ENCODE measurements at places on chromosomes 1 and 21.

DNA sequence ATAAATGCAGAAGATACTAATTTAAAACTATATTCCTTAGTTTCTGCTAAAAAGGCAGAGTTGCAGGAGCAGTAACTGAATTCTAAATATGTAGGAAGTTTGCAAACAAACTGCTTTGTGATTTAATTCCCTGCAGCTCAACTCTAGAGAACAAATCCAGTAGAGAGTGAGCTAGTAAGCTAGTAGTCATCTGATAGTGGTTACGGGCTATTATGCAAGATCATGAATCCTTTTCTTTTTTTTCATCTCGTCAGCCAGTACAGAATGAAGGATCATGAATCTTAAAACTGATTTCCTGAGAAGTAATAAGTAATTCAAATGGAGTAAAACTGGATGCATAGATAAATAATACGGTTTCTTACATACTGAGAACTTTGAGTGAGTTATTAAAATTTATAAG is 3.3 kb downstream of the DPH5 start:
- no peak for DNase-seq

DNA sequence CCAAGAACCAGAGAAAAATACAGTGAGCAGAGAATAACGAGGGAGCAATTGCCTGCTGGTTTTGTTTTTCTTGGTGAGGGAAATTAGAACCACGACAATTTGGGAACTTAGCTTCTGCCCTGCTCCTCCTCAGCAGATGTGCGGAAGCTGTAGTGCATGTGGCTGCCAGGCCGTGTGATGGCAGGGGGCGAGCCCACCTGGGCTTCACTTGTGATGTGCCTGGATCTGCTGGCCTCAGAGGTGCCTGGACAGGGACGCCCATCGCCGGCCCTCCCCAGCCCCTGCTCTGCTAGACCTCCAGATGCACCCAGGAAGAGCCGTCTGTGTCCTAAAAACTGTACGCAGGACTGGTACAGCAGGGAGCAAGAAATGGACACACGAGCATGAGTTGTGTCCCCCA is 28.5 kb upstream of the C1orf174 start:
- DNase-seq = no peak

- no peak for DNase-seq
Measured at GRCh38 chr1:235646463-235646862, 3.1 kb downstream of the GNG4 start.

- DNase-seq = no peak
Measured at GRCh38 chr1:55612988-55613387, 397.8 kb upstream of the USP24 start.

DNA sequence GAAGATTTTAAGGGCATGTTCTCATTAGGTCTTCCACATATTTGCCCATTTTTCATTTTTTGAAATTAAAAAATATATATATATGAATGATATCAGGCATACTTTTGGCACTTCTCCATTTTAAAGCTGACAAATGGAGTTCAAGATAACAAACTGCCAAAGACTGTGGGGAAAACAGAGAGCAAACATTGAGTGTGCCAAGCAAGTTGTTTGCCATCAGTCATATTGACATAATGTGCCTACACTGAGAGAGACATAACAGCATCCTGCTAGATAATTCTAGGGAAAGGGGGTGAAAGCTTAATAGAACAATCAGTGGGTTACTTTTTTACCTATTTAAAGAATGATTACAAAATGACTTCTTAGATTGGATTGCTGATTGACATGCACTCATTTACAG is 529.4 kb upstream of the CXADR start:
- no peak for DNase-seq

DNA sequence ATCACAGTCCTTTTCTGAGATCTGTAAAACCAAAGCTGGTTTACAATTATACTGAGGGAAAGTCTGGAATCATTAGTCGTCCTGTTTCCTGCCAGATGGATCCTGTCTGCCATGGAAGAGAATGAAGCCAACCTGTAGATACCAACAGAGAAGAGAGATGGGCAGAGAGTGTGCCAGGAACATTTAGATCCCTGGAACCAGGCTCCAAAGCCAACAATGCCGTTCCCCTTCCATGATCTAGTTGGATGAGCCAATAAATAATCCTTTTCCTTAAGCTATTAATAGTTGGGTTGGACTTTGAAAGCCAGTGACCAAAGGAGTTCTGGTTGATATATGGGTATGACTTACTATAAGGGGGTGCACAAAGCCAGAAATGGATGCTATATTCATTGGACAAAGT is 15.0 kb downstream of the CAPN8 start:
- DNase-seq = no peak

- DNase-seq = no peak
Measured at GRCh38 chr1:23224739-23225648, 7.7 kb upstream of the HTR1D start.

- no peak for DNase-seq
Measured at GRCh38 chr1:235500971-235501540, 3.2 kb downstream of the B3GALNT2 start.

- no peak for DNase-seq
Measured at GRCh38 chr1:109253803-109254620, 4.7 kb downstream of the CELSR2 start.

DNA sequence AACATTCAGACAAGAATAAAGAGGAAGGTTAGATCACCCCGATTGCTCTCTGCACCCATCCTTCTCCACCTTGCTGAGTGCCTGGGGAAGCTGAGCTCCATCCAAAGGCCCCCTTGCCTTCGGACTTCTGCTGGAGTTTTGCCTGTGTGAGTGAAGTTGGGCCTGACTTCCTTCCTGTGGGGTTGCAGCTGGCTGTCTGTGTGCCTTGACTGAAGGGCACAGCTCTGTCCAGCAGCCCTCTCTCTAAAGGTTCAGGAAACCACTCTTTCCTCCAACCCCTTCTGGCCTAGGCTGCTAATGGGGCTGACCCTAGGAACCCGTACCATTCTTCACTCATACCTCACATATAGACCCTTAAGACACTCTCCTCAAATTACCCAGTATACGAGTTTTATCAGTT is 173.4 kb upstream of the HMCN1 start:
- DNase-seq = no peak

DNA sequence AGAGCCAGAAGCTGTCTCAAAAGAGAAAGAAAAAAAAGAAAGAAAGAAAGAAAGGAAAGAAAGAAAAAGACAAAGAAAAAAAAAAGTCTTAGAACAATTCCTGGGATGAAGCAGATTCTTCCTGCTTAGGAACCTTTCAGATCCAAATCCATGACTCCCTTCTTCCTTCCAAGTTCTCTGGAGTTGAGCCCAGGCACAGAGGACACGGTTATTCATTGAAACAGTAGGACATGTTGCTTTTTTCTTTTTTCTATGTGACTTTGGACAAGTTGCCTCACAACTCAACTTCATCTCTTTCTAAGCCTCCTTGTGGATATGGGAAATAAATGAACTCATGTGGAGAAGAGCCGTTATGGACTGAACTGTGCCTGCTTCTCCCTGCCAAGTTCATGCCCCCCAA is 14.7 kb upstream of the TNFRSF8 start:
- DNase-seq = no peak

- DNase-seq = no peak
Measured at GRCh38 chr1:19735440-19736127, 64.1 kb downstream of the TMCO4 start.

- no peak for DNase-seq
Measured at GRCh38 chr1:201714542-201715329, 114.2 kb upstream of the IPO9 start.

DNA sequence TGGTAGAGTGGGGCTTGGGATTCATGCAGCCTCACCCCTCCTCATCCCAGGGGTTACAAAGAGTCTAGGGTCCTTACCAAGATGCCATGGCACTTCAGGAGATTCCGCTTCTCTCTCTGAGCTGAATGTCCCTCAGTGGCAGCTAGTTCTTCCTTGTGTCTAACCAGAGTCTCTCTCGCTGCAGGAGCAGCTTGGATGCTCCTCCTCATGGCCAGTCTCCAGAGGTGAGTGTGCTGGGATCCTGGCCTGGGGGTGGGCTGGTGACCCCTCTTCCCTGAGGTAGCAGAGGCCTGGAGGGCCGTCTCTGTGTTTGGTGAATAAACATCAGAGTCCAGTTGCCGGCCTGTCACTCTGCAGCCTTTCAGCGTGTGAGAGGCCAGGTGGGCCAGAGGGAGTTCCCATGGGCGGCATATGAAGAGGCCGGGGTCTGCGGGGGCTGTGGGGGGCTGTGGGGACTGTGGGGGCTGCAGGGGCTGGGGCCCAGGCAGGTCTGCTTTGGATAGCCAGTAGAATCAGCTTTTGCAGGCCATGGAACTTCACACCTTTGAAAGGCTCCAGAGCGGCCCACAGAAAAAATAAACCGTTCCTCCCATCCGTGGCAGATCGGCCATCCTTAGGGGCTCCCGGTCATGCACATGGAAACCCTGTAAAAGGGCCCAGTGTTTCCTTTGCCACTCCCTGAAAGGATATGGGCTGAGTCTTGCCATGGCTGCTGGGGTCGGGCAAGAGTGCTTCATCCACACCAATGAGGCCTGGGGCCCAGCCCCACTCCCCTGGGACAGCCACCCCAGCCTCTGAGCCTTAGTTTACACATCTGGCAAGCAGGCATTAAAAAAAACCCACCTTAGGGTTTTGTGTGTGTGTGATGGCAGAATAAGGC is 256.4 kb downstream of the FOXD2 start:
- peak; percentile 42 for DNase-seq

DNA sequence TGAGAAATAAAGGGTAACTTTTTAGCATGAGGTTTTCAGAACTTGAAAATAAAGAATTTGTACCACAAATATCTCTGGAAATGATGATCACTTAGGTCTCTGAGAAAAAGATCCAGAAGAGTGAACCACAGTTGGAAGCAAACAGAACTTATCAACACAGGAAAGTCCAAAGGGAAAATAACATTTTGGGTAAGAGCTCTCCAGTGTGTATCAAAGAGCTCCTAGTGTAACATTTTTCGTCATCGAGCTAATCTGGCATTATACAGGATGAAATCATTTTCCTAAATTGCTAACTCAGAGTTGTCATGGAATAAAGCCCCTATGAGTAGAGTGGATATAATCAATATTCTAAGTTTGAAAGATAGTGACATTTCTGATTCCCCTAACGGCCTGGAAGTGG is 104.0 kb downstream of the LMO4 start:
- DNase-seq = no peak

GRCh38 chr1:171581226-171581625 is 40.8 kb upstream of the MYOCOS start:
- no peak for DNase-seq

- DNase-seq = no peak
Measured at GRCh38 chr1:181018901-181019681, 3.6 kb downstream of the STX6 start.

DNA sequence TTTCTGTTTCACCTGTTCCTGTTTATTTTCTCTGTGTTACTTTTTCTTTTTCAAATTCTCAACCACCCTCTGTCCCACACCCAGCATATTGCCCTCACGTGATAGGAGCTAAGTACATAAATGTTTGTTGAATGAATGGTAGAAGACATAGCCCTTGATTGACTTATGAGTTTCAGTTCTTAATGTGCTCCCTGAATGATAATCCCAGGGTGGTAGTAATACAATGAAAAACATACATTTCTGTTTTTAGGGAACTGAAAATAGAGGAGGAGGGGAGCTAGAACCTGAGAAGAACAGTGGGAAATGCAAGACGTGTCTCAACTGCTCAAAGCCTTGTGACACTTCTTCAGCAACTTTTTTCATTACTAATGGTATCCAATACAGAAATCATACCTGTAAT is 147.1 kb downstream of the SPATA46 start:
- no peak for DNase-seq

- no peak for DNase-seq
Measured at GRCh38 chr1:231165371-231165770, 3.5 kb downstream of the TRIM67 start.

- no peak for DNase-seq
Measured at GRCh38 chr1:6180268-6180706, at the start of gene CHD5. Gene CHD5, minus strand, starts transcription at chr1:6180321. Its CDS starts 298 bp downstream, at chr1:6180023.

GRCh38 chr1:22250724-22251123 is 107.8 kb upstream of the WNT4 start:
- DNase-seq = no peak

GRCh38 chr1:183783342-183783741 is 21.6 kb upstream of the RGL1 start:
- DNase-seq = no peak

DNA sequence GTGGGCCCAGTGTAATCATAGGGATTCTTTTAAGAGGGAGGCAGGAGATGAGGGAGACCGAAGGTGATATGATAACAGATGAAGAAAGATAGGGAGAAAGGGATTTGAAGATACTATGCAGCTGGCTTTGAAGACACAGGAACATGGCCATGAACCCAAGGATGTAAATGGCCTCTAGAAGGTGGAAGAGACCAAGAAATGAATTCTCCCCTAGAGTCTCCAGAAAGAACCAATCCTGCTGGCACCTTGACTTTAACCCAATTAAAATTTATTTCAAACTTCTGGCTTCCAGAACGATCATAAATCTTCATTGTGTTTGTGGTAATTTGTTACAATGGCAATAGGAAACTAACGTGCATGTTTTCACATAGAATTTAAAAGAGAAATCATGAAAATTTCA is 95.0 kb upstream of the GORAB start:
- DNase-seq = no peak

- peak; percentile 58 for DNase-seq
Measured at GRCh38 chr21:45545691-45546531, 3.7 kb upstream of the SLC19A1 start.

- no peak for DNase-seq
Measured at GRCh38 chr1:51616490-51616889, 402 bp upstream of the OSBPL9 start.

DNA sequence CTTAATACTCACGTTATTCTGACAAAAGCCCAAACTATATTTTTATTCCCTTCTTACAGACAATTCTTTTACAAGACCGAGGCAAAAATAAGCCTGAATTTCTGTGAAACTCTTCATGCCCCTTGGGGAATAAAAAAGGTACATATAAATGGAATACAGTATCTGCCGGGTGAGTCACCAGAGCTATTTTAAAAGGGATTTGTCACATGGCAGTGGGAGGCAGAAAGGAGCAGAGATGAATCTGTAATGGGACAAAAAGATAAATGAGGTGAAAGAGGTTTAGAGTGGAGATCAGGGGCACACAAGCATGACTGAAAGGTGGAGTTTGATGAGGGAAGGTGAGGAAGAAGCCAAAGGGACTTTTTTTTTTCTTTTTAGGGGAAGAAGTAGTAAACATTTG is 8.8 kb downstream of the XCL1 start:
- DNase-seq = no peak

DNA sequence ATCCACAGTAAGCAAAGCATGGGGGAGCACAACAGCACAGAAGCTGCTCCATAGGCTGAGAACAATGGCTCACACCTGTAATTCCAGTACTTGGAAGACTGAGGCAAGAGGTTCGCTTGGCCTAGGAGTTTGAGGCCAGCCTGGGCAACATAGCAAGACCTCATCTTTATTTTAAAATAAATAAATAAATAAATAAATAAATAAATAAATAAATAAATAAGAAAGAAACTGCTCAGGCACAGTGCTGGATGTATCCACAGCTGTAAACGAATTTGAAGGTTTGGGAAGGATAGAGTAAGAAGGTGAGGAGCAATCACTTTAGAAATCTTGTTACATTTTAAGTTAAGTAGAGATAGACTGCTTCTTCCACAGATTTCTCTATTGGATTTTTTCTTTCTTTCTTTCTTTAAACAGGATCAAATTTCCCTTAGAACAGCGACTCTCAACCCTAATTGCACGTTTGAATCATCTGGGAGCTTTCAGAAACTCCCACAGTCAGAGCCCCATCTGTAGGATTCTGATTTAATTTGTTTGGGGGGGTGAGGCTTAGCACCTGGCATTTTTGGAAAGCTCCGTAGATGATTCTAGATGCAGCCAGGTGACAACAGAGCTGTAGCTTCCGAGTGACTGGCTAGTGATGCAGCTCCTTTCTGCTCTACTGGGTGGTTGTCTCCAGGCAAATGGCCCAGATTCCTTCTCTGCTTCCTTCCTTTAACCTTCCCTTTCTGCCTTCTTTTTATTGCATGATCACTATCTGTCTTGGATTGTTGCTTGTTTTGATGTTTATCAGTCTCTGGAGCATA is 53.5 kb downstream of the S1PR1 start:
- DNase-seq = no peak
